GM12878 (cell line): ENCODE measurements at places on chromosomes 1 and 21.

DNA sequence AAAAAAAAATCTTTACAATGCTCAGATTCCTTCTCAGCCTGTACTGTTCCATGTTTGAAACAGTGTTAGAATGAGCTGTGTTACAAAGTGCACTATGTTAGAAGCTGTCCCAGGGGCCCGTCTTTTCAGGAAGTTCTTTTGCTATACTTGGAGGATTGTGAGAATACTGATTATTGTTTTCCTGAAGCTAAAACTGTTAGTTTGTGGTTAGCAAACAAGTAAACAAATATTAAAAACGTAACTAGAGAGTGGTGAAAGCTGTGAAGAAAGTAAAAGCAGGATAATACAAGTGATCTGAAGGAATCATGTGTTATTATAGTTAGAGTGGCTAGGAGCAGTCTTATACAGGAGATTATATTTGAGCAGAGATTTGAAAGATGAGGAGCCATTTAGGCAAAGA, 35.6 kb downstream of the CAMSAP2 start:
- DNase-seq = no peak

- no peak for DNase-seq
These were observed 172.2 kb downstream of the CHRM3 start for GRCh38 chr1:239558559-239558958.

DNA sequence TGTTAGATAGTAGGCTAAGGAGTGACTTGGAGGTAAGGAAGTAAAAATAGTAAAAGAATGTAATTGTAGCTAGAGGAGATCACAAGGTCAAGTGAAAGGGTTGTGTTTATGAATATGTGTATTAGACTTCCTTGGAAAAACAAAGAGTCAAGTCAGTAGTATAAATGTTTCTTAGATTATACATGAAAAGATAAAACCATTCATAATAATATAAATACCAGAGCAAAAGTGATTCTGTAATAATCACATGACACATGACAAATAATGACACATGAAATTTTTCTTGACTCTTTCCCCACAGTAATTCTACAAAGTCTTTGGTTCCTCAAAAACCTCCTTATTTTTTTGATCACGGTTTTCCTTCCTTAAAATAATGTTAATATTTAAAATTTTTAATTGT, 56.4 kb downstream of the IVNS1ABP start:
- no peak for DNase-seq

GRCh38 chr21:29403301-29403700, 104.6 kb downstream of the BACH1 start:
- no peak for DNase-seq

- no peak for DNase-seq
These were observed 26.7 kb upstream of the RSPO1 start for GRCh38 chr1:37661401-37661800.

DNA sequence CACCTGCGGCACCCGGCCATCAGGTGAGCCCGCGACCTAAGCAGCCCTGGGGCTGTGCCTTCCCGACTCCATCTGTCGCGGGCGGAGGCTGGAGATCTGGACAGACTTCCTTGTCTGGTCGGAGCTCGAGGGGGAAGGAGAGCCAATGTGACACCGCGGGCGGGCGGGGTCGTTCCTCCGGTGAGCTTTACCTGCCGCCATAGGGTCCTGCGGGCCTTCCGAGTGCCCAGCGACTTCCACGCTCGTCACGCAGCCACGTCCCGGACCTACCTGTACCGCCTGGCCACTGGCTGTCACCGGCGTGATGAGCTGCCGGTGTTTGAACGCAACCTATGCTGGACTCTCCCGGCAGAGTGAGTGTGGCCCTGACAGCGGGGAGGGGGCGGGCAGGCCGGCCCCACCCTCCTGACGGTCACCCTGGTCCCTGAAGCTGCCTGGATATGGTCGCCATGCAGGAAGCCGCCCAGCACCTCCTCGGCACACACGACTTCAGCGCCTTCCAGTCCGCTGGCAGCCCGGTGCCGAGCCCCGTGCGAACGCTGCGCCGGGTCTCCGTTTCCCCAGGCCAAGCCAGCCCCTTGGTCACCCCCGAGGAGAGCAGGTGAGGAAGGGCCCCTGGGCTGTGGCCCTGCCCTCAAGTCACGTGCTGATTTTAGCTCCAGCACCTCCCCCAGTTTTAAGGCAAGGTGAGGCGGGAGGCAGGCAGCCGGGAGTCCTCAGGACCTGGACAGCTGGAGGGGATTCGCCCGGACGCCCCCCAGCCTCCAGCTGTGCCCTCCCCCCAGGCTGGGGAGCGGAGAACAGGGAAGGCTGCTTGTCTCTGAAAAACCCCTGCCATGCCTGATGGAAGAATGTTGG, 1.1 kb downstream of the PUSL1 start:
- no peak for DNase-seq

- DNase-seq = no peak
These were observed 147.9 kb downstream of the GREM2 start for GRCh38 chr1:240464099-240464498.

- DNase-seq = no peak
These were observed 81.9 kb downstream of the CNIH3 start for GRCh38 chr1:224698015-224698451.

DNA sequence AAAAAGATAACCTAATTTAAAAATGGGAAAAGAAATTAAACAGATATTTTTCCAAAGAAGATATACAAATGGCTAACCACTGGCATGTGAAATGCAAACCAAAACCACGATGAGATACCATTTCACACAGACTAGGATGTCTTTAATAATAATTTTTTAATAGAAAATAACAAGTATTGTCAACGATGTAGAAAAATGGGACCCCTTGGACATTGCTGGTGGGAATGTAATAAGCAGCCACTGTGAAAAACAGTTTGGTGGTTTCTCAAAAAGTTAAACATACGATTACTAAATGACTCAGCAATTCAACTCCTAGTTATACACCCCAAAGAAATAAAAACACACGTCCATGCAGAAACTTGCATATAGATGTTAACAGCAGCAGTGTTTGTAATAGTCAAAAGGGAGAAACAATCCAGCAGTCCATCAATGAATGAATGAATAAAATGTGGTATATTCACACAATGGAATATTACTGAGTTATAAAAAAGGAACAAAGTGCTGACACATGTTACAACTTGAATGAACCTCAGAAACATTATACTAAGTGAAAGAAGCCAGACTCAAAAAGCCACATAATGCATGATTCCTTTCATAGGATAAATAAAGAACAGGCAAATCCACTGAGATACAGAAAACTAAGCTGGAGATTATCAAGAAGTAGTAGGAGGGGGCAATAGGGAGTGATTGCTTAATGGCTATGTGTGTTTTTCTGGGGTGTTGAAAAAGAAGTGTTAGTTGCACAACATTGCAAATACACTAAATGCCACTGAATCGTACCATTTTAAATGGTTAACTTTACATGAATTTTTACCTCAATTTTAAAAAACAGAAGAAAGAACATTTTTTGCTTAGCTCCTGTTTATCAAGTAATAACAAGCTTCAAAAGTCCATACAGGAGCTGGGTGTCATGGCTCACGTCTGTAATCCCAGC, 4.1 kb downstream of the PPT1 start:
- DNase-seq = no peak

DNA sequence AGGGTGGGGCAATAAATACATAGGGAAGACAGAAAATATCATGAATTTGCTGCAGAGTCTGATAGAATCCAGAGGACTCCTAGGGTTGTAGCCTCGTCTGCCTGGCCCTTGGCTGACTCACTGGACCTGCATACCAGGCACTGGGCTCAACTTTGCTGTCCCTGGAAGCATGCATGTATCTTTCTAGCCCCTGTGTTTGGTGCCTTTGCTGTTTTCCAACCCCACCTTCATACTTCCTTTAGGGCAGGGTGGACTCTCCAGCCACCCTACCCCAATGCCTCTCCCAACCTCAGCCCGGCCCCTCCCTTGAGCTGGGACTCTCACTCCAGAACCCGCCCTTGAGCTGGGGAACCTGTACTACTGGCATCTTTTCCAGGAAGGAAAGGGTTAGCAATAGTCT, 1.2 kb downstream of the RAB25 start:
- DNase-seq = no peak

- DNase-seq = no peak
These were observed 70.3 kb upstream of the MROH9 start for GRCh38 chr1:170864876-170865538.
